Astrocyte (in vitro differentiated cells and primary cell): ENCODE measurements at places on chromosomes 5 and 9.

DNA sequence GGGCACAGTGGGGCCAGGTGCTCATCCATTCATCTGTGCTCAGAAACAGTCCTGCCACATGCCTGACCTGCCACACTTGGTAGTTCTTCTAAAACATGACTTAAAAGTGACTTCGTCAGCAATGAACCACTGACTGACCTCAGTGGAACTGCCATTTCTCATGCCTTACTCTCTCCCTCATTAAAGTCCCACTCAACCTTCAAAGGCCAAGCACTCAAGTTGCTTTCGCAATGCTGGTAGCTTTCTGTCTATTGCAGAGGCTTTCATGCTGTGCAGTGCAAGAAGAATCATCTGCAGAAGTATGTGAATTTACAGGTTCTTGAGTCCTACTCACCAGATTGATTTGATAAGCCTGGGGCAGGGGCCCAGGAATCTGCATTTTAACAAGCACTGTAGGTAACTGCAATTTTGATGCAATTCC is 23.9 kb downstream of the B4GALT1 start:
- DNase-seq = peak; percentile 61

DNA sequence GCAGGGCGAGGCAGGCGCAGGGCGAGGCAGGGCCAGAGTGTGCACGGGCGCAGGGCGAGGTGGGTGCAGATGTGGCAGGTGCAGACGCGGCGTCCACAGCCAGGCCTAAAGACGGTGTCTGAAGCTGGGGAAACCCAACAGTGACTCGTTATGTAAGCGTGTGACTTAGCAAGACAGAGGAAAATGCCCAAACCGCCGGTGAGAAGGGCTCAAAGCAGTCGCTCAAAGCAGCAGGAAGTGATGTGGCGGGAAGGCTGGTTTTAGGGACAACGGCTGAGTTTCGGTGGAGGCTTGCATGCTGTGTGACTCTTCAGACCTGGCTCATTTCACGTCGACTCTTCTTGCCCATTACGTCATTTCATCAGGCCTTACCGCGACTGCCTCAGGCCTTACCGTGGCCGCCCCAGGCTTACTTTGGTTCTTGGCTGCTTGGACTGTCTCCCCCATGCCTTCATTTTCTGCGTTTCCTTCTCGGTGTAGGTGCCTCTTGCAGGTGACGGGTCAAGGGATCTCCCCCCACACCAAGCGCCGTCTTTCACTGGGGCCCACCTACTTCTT is 50.5 kb upstream of the EXOC3 start:
- DNase-seq = peak; percentile 31

DNA sequence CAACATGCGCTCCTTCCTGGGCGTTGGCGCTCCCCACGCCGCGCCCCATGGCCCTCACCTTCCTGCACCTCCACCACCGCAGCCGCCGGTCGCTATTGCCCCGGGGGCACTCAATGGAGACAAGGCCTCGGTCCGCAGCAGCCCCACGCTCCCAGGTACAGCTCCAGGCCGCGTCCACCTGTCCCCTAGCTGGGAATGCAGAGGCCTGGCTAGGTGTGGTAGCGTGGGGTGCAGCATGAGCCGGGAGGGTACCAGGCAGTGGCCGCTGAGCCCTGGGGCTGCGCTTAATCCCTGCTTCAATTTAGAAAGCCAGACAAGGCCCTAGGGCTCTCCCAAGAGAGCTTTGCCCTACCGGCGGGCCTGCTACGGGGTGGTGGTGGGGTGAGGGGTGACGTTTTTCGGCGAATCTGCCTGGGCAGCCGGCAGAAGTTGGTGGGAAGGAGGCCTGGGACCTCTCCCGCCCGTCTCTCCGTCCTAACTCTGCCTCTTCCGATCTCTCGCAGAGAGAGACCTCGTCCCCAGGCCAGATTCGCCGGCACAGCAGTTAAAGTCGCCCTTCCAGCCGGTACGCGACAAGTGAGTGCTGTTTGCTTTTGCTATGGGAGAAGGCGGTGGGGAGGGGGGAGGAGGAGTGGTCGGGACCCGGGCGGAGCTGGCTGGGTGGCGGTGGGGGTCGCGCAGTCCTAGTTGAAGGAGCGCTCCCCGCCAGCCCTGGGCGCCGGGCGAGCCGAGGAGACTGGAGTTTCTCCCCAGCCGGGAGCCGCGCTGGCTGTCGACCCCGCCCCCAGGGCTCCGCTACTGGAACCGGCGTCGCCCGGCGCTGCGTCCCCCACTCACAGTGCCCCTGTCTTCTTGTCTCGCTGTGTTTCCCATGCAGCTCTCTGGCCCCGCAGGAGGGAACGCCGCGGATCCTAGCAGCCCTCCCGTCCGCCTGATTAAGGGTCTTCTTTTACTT is 4.8 kb downstream of the IRX1 start:
- DNase-seq = peak; percentile 17

- no peak for DNase-seq
These were observed 406.2 kb upstream of the ZNF608 start for GRCh38 chr5:125152461-125153189.

- no peak for DNase-seq
These were observed 15.8 kb downstream of the CORO2A start for GRCh38 chr9:98176391-98177259.
